CD4-positive, alpha-beta T cell treated with Interleukin-1 beta for 1 hour (primary cell): ENCODE measurements at places on chromosomes 11 and 22.

GRCh38 chr11:108973402-108974162 is 308.7 kb downstream of the DDX10 start:
- no peak for DNase-seq

GRCh38 chr11:1906611-1907423 is 12.7 kb upstream of the TNNT3 start:
- no peak for DNase-seq

DNA sequence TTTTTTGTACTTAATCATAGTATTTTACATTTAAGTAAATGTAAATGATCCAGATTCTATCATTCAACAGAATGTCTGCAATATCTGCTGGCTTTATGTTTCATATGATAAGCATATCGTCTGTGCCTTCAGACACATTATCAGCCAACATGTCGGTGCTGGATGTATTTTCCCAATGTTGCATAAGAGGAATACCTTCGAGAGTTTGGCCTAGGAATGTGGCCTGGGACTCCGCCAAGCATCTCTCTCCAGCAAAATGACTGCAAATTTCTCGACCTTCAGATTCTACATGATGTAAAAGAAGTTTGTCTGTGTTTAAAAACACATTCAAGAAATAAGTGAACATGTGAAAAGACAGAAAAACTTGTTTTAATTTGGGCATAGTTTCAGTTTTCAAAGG is 6.9 kb downstream of the BDNF start:
- no peak for DNase-seq

DNA sequence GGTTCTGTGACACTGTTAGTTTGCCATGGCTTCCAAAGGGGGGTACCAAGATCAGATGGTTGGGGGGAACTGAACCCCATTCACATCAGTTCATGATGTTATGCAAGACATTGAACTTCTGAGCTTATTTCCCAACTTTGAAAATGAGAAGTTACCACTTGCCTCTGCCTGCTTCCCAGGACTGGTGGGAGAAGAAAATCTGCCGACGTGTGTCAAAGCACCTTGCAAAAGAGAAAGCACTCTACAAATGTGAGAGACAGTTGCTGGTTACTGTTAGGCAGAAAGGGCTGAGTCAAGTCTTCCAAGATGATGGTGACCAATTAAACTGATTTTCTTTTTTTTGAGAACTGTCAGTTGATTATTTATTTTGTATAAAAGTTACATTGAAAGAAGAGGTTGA is 45.6 kb downstream of the SMCO4 start:
- no peak for DNase-seq

- no peak for DNase-seq
Measured at GRCh38 chr11:127224276-127224675, 223.7 kb upstream of the KIRREL3 start.

- DNase-seq: peak; percentile 40
Measured at GRCh38 chr11:65547446-65548125, 10.6 kb downstream of the LTBP3 start.

DNA sequence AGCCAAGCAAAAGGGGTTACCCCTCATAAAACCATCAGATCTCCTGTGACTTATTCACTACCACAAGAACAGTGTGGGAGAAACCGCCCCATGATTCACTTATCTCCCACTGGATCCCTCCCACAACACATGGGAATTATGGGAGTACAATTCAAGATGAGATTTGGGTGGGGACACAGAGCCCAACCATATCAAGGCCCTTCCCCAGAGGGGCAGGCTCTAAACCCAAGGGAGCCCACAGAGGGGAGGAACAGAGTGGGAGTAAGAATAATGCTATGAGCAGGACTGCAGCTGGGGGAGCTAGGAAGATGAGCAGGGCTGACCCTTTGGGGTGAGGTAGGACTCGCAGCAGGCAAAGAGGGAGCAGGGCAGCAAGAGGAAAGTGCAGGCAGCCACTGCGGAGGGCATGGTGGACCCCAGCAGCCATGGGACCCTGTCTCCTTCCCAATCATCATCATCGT is 59.3 kb downstream of the CD82 start:
- no peak for DNase-seq

DNA sequence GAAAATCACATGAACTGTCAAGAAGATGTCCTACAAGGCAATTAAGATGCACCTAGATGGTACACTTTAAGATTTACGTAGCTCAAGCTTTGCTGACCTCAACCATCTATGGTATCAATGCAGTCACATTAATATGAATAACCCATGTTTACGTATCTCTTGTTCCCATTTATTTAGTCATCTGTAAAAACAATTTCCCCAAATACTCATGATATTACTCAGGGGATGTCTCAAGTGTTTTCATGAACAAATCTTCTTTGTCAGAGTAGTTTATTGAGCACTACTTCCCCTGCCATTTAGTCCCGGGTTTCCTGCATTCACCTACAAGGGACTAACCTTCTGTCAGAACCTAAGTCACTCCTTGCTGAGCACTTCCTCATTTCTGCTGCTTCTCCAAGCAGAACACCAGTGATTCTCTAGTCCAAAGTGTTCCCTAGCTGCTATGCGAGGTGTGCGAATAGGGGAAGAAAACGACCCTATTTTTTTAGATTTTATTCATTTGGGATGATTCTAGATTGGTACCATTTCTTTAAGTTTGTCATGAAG is 554.3 kb upstream of the LRRC4C start:
- DNase-seq: no peak

DNA sequence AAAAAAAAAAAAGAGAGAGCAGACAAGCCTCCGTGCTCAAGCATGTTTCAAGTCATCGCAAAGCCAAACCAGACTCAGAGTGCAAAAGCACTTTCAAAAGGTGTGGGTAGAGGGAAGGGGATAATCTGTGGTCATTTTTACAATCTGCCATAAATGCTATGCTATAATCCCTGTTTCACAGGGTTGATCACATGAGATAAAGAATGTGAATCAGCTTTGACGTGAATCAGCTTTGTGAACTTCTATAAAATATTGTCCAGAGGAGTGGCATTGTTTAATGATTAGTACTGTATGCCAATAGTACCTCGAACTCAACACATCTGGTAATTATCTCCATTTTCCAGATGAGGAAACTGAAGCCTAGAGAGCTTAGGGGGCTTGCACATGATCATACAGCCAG is 20.0 kb upstream of the POLD3 start:
- no peak for DNase-seq

DNA sequence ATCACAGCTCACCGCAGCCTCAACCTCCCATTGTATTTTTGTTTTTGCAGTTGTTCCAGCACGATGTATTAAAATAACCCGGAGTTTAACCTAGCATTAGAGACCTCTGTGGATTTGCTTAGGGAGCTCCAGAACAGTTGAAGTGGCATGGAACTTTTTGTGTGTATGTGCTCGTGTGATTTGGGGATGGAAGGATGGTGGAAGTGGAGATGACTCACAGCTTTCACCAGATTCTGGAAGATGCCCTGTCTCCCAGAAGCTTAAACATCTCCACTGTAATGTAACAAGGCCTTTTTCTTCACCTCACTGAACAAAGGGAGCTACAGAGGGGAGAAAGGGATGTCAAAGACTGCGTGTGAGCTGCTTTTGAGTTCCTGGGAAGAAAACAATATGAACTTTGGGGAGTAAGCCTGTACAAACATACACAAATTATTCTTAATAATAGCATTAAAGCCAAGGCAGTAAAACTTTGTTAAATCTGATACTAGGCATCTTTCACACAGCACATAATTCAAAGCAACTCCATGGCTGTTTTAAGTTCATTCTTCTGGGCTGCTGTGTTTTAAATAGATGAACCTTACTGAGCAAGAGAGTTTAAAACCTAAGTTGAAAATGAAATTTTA is 226.4 kb downstream of the ADAMTS15 start:
- no peak for DNase-seq

DNA sequence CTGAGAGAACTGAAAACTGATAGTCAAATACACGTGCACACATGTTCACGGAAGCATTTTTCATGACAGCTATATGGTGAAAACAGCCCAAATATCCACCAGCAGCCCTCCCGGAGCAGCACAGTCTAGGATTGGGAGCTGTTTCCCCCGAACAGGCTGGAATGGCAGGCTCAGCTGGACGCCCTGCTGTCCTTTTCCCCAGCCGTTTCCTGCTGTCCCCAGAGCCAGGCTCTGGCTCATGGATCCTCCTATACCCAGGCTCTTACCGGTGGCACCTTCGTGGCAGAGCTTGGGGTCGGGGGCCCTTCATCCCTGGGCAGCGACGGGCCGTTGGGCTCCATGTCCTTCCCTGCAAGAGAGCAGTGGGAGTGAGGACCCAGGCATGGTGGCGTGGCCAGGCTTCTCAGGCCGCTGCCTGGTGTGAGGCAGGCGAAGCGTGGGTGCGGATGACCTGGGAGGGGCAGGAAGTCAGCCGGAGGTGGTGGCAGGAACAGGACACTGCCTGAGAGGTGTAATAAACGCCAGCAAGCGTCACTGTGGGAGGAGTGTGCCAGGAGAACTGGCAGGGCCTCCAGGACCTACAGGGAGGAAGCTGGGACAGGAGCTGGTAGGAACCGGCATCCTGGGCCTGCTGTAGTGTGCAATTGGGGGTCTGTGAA is 38.8 kb downstream of the OSBPL5 start:
- DNase-seq: no peak

DNA sequence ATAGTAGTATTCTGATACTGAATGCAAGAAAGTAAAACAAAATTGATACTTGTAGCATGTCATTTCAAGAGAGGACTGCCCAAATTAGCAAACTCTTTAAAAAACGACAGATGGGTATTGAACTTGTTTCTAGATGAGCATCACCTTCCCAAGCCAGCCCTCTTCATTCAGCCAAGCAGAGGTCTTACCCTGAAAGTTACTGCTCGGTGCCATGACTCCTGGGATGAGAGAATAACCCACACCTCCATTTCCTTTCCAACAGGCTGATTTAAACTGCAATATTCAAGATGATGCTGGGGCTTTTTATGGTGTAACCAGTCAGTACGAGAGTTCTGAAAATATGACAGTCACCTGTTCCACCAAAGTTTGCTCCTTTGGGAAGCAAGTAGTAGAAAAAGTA is 84.5 kb upstream of the RASSF10 start:
- DNase-seq: no peak

GRCh38 chr11:67002297-67002913 is 20.5 kb upstream of the SYT12 start:
- no peak for DNase-seq

- DNase-seq: no peak
Measured at GRCh38 chr11:117476531-117477142, 149.0 kb downstream of the CEP164 start.

DNA sequence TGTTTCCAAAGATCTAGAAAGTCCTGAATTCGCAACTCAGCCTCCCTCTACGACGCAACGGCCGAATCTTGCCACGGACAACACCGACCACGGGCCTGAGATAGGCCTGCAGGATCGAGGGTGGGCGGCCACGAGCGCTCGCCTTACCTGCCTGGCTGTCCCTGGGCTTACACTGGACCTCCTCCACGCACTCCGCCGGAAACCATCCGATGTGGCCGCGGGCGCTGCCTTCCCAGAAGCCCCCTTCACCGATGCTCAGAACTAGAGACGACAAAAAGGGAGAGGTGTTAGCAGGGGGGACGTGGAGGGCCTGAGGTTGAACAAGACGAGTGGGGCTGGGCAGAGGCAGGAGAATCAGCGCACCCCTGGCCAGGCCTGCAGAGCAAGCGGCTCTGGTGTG is 400.0 kb downstream of the CTTN start:
- no peak for DNase-seq

- peak; percentile 24 for DNase-seq
Measured at GRCh38 chr22:33579448-33580093, 340.7 kb downstream of the LARGE1 start.

- no peak for DNase-seq
Measured at GRCh38 chr22:47221840-47222615, 459.6 kb downstream of the TBC1D22A start.

GRCh38 chr11:63769042-63769713 is 603 bp upstream of the ZFTA start:
- peak; percentile 31 for DNase-seq

DNA sequence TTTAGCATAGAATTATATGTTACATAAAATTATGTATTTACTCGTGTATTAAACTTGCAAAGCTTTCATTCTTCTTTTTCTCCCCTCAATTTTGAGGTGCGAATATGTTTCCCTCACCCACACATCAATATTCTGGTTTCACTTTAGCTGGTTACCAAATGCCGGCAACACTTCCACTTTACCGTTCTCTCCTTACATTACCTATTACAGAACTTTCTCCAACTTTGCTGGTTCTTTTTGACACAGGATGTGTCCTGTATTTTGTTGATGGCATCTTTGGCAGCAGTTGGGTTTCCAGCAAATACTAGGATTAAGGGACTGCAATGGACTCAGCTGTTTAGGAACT is 84.9 kb downstream of the PRR5L start:
- peak; percentile 37 for DNase-seq

DNA sequence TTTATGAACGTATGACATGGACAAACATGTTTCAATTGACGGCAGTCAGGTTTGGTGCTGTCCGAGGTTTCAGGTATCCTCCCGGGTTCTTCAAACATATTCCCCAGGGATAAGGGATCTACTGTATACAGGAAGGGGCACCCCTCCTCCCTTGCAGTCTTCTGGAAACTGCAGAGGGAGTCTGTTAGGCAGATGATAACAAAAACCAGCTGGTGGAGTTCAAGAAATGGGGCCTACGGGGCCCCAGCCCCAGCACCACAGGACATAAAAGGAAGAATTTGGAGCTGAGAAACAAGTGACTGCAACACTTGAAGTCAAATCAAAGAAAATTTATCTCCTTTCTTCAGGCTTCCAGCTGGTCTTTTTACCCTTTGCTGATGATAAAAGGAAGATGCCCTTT is 32.1 kb downstream of the SNU13 start:
- no peak for DNase-seq

DNA sequence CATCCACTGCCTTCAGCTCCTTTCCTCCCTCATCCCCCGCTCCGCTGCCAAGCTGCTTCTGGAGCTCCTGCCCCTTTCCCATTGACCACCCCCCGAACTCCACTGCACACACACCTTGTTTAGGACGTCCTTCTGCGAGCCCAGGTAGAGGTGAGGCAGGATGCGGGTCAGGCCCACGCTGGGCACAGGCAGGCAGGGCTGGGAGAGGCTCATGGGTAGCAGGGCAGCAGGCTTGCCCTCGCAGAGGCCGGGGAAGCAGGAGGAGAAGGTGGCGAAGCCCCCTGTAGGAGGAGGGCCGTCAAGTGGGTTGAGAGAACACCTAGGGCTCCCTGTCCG is 13.3 kb downstream of the DUSP8 start:
- no peak for DNase-seq

DNA sequence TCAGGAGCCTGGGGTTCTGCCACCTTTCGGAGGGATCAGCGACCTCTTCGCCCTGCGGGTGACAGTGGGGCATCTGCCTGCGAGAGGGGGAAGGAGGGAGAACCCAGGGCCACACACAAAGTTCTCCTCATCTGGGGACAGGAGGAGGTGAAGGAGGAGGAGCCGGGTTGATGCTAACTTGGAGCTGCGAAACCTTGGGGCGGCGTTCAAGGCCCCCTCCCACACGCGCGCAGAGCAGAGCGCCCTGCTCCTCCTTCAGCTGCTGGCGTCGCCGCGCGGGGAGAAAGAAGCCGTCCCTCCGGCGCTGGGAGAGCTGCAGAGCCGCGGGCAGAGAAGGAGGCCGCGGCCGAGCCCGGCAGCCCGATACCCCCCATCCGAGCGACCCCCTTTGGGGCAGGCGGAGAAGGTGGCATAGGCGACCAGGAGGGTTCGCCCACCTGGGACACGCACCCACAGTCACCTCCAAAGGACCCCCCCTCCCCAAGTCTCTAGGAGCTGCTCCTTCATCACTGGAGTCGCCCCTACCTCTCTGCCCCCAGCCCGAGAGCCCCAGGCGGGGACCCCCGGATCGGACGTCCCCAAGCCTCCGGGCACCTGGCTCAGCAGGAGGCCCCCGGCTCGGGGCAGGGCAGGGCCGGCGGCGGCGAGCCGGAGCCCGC is at the start of gene RASD2:
TSS of gene RASD2 (plus strand) at position 237 of the 659 bp plus-strand sequence. CDS start 5,979 bp downstream, outside the sequence.
- peak; percentile 17 for DNase-seq
